Anterior cingulate cortex (tissue), 58 donors: ENCODE measurements at places on chromosomes 1 and 21.

GRCh38 chr21:45549626-45550463 is 7.6 kb upstream of the SLC19A1 start:
- no peak for DNase-seq

DNA sequence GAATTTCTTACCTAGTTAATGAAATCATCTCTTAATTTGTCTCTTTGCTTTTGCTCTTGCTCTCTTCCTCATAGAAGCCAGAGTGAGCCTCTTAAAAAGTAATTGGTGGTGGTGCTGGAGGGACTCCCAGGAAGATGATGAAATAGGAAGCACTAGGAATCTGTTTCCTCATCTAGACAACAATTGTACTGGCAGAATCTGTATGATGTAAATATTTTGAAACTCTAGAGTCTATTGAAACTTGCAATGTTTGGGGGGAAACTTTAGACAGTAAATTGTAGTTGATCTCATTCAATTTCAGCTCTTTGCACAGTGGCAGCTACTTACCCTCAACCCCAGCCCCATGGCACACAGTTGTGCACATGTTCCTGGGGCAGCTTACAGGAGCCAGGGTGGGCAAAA is 10.6 kb downstream of the RGSL1 start:
- no peak for DNase-seq

DNA sequence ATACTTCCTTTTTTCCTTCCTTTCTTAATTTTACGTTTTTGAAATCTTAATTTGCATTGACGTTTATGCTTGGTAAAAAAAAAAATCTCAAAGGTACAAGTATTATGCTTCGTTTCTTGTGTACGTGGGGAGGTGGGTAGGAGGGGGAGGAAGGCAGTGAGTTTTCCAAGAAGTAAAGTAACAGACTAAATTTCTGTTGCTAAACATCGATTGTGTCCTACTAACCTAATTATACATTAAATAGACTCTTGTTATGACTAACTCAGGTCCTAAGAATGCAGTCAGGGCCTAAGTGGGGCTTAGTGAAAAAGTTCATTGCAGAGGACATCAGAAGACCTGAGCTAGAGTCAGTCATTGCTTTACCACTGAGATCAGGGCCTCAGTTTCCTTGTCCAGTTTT is 17.5 kb downstream of the NEK7 start:
- DNase-seq, result no peak

DNA sequence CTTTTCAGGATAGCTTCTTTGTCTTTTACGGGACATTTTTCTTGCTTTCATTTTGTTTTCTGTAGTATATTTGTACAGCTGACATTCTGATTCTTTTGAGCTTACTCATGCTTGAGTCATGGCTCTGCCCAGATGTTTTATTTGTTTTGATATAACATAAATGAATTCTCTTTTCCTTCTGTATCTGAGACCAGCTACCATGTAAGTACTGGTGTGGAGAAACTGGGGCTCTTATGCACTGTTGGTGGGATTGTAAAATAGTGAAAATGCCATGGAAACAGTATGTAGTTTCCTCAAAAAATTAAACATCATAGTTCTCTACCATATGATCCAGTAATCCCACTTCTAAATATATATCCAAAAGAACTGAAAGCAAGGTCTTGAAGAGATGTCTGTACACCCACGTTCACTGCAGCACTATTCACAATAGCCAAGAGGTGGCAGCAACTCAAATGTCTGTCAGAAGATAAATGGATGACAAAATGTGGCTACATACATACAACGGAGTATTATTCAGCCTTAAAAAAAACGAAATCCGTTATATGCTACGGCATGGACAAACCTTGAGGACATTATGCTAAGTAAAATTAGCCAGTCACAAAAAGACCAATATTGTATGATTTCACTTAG is 61.4 kb downstream of the EIF2B3 start:
- no peak for DNase-seq

DNA sequence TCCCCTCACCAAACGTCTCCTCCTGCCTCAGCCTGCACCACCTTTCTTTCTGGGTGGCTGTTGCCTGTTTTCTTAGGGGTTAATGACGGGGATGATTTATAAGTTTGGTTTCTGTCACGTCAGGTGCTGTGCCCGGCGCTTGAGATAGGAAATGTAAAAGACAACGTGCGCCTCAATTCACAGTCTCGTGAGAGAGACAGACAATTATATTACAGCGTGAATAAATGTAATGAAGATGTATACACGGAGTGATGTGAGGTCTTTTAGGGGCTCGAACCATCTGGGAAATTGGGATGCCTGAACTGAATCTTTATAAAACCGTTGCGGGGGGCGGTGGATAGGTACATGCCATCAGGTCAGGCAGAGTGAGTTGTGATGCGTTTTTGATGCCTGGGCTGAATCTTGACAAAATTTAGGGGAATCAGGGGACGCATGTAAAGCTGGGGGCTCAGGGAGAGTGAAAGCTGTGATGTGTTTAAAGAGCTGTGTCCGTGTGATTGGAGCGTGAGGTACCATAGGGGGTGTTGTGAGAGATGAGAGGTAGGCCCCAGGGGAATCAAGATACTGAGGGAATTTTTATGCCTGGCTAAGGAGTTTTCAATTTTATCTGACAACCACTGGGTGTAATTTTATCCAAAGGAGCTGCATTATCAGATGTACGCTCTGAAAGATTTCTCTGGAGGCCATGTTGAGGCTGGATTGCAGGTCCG is 831 bp downstream of the TIPRL start:
- DNase-seq, result no peak

GRCh38 chr1:155977690-155978324 is 540 bp downstream of the ARHGEF2 start:
- DNase-seq, result peak; percentile 38

DNA sequence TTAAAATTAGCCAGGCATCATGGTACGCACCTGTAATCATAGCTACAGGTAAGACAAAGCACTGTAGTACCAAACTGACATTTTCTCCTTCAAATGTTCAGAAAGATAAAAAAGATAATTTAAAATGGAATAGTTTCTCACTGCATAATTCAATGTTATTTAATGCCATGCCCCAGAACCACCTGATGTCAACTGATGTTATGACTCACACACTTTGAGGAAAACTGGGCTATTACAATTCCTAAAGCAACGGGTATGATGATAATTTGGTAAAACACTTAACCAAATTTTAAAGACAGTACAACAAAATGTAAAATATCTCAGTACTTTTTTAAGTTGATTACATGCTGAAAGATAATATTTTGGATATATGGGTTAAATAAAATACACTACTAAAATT is 22.9 kb upstream of the PLEKHO1 start:
- DNase-seq, result no peak

DNA sequence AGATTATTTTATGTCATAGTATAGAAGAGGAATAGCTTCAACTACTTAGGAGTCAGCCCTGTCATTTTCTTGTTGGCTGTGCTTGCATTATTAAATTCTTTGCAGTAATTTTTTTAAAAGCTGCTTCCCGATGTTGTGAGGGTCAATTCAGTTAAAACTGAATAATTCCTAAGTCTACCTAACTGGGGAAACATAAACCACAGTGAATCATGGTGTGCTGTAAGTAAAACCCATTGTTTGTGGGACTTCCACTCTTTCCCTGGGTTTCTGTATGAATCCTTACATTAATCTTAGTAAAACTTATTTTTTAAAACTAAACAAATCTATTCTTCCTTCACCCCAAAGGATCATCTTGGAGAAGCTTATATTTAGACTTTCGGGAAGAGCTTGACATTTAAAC is 4.4 kb downstream of the SUCO start:
- DNase-seq, result no peak

GRCh38 chr1:201229771-201230635 is 39.4 kb downstream of the IGFN1 start:
- no peak for DNase-seq

DNA sequence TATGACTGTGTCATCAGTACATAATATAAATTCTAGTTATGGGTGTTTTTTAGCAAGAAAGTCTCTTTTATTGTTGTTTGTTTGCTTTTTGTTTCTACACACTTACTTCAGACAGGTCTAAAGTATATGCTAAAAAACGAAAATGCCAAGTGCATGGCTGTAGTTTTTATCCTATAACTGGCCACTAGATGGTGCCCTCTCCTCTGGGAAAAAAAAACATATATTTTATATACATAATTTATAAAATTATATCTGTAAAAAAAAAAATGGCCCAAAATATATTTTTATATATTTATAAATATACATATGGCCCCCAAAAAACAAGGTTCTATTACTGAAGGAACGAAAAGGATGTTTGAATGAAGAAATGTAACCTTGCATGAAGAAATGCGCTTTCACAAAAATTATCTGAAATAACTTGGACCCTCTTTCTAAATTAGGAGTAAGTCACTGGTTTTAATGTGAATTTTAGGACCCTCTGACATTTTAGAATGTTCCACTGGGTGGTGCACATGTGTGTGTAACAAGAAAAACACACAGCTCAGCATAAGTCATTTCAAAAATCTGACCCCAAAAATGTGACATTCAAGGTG is 93.5 kb downstream of the TTLL7 start:
- no peak for DNase-seq

- DNase-seq, result no peak
Observed at GRCh38 chr1:169644297-169644696, 14.4 kb upstream of the SELP start.

DNA sequence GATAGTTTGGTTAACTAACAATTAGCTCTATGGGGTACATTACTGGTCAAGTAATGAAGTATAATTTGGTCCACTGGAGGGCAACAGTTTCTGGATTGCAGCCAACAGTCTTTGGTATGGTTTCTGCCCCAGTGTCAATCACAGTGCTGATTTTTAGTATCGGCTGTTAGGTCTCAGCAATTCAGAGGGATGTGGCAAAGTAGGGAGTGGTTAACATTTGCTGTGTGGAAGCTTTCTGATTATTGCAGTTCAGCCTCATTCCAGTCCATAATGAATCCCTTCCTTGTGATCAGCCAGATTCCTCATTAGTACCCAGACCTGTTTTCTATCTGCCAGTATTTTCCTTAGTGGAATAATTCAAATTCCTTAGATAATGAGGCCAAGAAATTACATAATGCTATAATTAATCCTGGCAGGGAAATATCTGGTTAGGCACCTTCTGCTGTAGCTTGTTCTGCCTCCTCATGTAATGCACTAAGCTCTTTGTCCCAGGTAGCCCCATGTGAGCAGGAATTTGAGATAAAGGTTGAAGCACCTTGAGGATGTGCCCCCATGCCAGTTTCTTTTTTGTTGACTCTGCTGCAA is 14.0 kb downstream of the F3 start:
- DNase-seq, result no peak

DNA sequence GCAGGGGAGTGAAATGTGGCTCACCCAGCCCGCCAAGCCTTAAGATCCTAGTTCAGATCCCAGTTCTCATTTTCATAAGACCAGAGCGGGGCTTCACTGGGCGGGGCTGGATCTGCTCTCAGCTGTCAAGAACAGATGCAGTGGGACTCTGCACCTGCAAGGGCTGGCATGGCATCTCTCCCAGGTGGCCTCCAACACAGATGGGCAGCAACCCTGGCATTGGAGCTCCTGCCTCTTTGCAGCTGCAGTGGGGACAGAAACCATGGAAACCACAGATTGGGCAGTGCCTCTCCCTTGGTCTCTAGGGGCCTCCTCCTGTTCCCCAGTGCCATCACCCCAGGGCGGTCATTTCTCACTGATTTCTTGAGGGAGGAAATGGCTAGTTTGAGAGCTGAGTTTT is 267.7 kb downstream of the PRDM2 start:
- DNase-seq, result no peak

- no peak for DNase-seq
Observed at GRCh38 chr21:42097860-42098454, 26.8 kb downstream of the UMODL1 start.

GRCh38 chr1:227841096-227841495 is 25.6 kb downstream of the PRSS38 start:
- DNase-seq, result no peak

- DNase-seq, result no peak
Observed at GRCh38 chr1:239555350-239555749, 169.0 kb downstream of the CHRM3 start.

DNA sequence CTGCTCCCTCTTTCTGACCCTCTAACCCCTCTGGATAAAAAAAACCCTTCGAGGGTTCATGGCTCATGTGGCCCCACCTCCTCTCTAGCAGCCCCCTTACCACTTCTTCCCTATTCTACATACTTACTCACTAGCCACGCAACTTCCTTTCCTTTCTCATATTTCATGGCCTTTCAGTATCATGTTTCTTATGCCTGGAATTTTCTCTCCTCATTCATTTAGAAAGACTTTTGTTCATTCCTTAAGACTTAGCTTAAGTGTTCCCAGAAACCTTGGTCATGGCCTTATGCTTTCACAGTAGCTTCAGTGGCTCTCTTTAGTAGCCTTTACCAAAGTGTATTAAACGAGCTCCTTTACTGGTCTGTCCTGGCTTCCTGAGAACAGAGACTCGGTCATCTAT is 6.1 kb downstream of the ACP6 start:
- DNase-seq, result no peak

- DNase-seq, result no peak
Observed at GRCh38 chr21:40613546-40614030, 233.4 kb downstream of the DSCAM start.

DNA sequence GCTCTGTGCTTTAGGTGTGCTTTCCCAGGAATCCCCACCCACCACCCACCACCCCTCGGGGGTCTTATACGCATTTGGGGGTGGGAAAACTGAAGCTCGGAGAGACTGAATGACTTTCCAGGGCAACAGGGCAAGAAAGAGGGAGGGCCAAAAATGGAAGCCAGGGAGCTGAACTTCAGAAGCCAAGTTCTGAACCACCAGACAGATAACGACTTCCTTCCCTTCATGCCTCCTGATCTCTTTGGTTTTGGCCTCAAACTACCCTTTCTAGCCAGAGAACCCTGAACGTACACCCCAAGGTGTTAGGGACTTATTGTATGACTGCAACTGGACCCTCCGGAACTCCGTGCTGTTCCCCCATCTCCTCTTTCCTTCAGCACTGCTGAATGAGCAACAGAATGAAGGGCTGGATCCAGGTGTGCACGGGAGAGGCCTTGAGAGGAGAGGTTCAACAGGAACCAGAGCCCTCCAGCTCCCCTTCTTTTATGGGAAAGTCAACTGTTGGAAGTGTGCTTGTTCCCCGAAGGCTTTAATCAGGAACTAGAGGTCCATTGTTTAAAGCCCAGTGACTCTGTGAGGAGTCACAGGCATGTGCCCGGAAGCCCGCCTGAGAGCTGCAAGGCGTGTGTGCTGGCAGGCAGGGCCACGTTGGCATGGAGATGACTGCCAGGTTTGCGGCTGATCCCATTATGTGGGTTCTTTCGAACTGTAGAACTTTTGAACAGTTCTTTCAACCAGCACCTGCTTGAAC is 3.1 kb downstream of the BACE2 start:
- no peak for DNase-seq

DNA sequence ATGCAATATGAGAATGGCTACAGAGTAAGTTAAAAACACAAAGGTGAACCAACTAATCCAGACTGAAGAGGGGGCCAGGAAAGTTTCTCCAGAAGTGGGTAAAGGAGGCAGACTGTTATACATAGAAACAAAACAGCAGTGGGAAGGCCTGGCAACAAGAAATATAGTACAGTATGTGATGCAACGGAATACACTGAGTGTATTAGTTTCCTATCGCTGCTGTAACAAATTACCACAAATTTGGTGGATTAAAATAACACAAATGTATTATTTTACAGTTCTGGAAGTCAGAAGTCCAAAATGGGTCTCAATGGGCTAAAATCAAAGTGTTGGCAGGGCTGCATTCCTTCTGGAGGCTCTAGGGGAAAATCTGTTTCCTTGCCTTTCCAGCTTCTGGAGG is 95.2 kb downstream of the ZSWIM5 start:
- DNase-seq, result no peak

GRCh38 chr21:45591619-45592207 is 49.5 kb upstream of the SLC19A1 start:
- no peak for DNase-seq

- no peak for DNase-seq
Observed at GRCh38 chr1:240732390-240732789, 120.4 kb upstream of the GREM2 start.

GRCh38 chr1:245248231-245248731 is 93.5 kb downstream of the KIF26B start:
- no peak for DNase-seq
